Hepatic stellate cell (primary cell): ENCODE measurements at places on chromosomes 13 and 19.
A peak's percentile ranks its signal among the peaks of the same experiment; 100 is the strongest.

GRCh38 chr19:49499030-49499670 lies 2.9 kb downstream of the RPS11 start:
- no peak for DNase-seq

DNA sequence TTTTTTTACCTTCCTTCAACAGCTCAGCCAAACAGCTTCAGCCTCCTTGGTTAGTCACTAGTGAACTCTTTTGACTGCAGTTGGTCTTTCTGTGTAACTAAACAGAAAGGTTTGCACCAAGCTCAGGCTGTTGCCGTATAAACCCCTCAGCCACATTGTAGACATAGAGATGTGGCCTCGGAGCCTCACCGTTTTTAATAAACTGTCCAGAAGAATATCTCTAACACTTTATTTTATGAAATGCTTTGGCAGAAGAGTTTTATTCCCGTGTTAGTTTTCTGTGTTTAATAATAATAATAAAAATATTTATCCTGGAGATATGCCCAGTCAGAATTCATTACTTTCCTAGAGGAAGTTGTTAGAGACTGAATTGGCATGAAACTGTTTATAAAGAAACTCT lies 171.7 kb upstream of the MAB21L1 start:
- DNase-seq, result peak; percentile 9

DNA sequence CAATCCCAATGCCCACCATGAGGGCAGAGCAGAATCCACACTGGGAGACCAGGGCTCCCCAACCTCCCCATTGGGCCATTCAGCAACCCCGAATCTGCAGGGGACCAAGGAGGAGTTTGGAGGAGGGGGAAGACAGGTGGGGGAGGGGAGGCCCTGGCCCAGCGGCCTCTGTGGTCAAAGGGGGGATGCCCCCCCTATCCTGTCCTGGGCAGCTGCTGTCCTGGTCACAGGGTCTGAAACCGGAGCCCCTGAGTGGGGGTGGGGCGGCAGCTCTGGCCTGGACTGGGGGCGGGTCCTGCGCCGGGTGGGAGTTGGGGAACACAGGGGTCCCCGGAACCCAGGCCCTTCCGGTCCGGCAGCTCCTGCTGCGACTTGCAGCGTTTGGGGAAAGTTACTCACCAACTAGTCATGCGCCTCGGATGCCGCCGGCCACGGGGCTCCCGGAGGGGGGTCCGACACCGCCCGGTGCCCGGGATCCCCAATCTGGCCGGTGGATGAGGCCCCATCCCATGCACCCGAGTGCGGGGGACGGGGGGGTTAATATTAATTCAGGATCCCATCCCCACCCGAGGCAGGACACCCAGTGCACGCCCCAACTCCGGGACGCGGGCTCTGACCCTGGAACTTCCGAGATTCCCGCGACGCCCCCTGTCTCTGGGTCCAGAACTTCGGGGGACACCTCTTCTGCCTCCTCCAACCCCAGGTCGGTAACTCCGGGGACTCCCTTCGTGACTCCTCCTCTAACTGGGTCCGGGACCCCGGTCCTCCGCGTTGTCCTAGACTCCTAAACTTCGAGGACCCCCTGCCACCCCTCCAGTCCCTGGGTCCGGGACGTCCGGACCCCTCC lies 872 bp downstream of the HOMER3 start:
- peak; percentile 78 for DNase-seq

DNA sequence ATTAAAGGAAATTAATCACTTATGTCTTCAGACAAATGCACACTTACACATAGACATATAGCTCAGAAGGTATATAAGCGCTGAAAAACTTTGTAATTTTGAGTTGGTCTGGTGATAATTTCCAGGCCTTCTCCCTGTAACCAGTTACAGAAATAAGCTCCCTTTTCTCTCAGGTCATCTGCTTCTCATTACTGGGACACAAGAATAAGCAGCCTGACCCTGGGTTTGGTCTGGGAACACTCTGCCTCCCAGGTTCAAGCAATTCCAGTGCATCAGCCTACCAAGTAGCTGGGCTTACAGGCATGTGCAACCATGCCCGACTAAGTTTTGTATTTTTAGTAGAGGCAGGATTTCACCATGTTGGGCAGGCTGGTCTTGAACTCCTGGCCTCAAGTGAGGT lies 274.5 kb downstream of the LMO7 start:
- DNase-seq, result no peak

DNA sequence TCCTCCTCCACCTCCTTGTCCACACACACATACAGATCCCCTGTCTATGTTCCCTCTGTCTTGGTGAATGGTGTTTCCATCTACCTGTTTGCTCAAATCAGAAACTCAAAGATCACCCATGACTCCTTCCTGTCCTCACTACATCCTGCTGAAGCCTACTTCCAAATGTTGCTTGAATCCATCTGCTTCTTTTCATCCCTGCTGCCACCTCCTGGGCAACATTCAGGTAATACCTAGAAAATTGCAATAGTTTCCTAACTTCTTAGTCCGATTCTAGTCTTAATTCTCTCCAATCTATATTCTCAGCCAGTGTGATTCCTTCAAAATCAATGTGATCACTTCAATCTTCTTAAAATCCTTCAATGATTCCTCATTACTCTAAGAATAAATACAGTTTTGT lies 155.5 kb upstream of the STARD13 start:
- DNase-seq, result peak; percentile 16

- DNase-seq, result no peak
Observed at GRCh38 chr19:40229926-40230417, 3.5 kb upstream of the CCNP start.

- DNase-seq, result peak; percentile 72
Observed at GRCh38 chr19:19034204-19034624, 811 bp downstream of the ARMC6 start.

GRCh38 chr19:2538096-2538757 lies 62.3 kb downstream of the GADD45B start:
- DNase-seq, result no peak

DNA sequence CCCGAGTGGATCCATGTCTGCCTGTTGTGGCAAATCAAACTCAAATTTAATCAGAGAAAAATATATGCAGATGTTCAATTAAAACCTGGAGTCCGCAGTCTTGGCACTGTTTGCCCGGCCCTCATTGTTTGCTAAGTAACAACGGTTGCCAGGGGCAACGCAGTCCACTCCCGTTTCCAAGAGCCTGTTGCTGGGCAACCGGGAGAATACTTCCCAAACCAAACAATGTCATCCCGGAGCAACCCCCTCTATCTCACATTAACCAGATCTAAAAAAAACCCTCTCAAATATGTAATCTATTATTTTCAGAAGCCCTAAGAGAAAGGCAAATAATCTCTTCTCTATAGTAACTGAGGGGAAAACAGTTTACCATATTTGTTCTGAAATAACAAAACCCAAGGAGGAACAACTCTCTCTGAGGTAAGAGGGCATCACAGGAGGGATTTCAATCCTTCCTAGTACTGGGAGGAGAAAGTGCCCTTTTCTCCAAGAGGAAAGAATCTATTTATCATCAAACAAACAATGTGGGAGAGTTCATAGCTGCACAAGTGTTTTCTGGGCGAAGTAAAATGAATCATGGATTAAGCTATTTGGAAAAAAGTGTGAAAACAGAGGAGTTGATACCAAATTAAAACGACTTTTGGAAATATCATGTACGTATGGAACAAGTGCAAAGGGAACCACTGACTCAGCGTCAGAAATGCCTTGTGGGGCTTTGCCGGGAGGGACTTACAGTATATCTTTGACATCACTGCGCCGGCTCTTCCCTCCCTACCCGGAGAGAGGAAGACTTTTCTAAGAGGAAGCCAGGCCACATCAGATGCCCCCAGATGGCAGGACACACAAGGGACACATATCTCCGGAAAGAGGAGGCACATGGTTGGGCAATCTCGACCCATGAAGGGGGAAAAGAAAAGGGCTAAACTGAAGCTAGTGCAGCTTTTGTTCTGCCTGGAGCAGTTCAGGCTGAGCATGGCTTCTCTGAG lies 43.3 kb downstream of the RFX2 start:
- DNase-seq, result peak; percentile 95

DNA sequence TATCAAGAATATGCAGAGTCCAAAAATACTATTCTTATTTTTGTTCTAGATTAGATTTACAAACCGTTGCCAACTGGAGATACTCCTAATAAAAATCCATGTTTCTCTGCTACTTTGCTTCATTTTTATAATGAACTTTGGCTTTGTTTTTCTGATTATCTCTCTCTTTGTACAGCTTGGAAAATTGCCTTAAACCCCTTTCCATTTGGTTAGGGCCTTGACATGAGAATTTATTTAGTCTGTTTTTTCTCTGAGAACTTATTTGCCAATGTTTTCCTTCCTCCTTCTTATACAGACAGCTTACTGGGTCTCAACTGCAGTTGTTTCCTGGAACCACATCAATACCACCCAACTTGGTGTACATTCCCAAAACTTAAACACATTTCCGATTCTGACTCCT lies 555.4 kb downstream of the SLITRK6 start:
- DNase-seq, result no peak

GRCh38 chr19:11111117-11111770 lies 22.0 kb downstream of the LDLR start:
- DNase-seq, result no peak

DNA sequence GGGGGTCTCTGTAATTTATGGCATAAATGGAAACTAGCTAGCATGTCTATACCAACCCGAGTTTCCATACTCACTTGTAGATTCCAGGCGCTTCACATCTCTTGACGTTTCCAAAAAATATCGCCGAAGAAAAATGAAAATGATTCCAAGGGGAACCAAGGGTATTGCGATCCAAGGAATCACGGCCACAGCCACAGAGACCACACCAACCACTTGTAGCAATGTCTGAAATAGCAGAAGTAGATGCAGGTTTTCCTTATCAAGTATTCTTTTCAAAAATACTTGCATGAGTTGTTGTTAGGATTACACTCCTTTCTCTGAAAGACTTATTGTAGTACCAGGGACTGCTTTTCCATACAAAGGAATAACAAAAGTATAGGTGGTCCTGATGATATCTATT lies 218.2 kb downstream of the ABCC4 start:
- no peak for DNase-seq

- peak; percentile 58 for DNase-seq
Observed at GRCh38 chr13:19984430-19985218, 26.1 kb downstream of the ZMYM2 start.

GRCh38 chr13:113162783-113163685 lies 4.6 kb downstream of the PROZ start:
- no peak for DNase-seq

GRCh38 chr13:66415444-66415843 lies 814.7 kb downstream of the PCDH9 start:
- no peak for DNase-seq

- no peak for DNase-seq
Observed at GRCh38 chr19:40277356-40278059, 7.6 kb downstream of the AKT2 start.

- no peak for DNase-seq
Observed at GRCh38 chr13:30720172-30720869, 15.0 kb upstream of the ALOX5AP start.

- peak; percentile 84 for DNase-seq
Observed at GRCh38 chr19:43784241-43784980, 3.6 kb upstream of the KCNN4 start.

GRCh38 chr13:104671901-104672300 lies 1605.7 kb upstream of the SLC10A2 start:
- DNase-seq, result no peak

DNA sequence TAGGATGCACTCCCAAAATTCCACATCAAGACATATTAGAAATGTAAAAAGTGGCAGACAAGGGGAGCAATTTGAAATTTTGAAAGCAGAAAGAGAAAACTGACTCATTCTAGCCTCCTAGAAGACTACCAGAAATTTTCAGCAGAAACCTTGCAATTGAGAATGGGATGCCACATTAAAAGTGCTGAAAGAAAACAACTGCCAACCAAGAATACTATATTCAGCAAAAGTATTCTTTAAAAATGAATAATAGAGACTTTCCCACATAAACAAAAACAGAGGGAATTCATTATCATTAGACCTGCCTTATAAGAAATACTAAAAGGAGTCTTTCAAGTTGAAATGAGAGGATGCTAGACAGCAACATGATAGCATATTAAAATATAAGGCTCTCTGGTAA lies 78.3 kb upstream of the HTR2A start:
- DNase-seq, result no peak

DNA sequence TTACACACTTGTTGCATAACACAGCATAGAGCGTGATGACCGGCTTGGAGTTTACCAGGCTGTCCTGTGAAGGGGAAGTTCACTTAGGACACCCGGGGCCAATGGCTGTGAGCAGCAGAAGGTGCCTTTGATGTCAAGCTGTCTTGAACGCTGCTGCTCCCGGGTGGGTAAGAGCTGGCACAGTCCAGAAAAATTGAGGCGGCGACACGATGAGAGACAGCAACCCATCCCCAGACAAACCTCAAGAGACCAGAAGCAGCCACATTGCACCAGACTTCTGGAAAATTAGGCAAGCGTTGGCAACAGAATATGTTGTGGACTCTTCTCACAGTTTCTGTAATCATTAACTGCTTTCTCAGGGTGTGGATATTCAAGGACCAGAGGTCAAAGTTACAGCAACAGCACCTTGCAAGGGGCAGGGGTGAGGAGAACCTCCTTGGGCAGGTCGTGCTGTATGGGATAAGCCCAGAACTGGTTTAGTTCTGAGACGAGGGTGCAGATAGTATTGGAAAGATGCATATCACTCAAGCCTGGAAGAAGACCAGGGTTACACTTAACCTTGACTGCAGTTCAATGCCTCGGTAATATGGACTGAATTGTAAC lies 10.1 kb downstream of the NFILZ start:
- DNase-seq, result no peak

DNA sequence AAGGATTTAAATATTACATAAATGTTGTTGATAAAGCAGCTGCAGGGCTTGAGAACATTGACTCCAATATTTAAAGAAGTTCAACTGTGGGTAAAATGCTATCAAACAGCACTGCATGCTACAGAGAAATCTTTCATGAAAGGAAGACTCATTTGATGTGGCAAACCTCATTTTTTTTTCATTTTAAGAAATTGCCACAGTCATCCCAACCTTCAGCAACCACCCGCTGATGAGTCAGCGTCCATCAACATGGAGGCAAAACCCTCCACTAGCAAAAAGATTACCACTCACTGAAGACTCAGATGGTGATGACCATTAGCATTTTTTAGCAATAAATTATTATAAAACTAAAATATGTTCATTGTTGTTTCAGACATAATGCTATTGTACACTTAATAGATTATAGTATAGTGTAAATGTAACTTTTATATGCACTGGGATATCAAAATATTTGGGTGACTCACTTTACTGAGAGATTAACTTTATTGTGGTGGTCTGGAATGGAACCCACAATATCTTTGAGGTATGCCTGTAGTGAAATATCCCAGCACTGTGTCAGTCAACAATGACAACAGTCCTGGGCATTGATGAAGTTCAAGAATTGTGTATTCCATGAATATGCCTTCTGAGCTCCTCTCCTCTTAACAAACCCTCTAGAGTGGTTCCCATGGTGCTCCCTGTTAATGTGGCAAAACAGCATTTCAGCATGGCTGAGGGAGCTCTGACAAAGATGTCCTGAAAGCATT lies 52.4 kb upstream of the SOX21 start:
- no peak for DNase-seq

GRCh38 chr19:6531163-6531955 lies 533 bp downstream of the TNFSF9 start:
- no peak for DNase-seq
